ENCODE measurements at places on chromosomes 4 and X.
A peak's percentile ranks its signal among the peaks of the same experiment; 100 is the strongest.

- no peak for DNase-seq
Measured at GRCh38 chr4:92606227-92606626, 302.5 kb downstream of the GRID2 start.

- no peak for DNase-seq
Measured at GRCh38 chrX:17164941-17165340, 210.1 kb upstream of the NHS start.

DNA sequence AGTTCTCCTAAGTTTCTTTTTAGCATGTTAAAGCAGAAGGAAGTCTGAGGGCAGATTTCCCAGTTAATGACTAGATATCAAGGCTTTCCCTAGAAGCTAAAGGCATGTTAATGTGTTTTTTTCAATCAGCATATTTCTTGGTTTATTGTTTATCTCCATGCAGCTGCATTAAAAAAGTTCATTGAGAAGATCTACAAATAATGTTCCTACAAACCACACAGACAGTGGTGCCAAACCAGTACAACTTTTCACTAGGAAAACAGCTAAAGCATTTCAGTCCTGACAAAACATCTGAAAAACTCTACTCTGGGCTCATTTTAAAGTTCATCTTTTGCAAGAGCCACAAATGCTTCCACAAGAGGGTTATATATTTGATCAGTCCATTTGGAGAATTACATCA, 320.0 kb downstream of the ADGRL3 start:
- DNase-seq = no peak

DNA sequence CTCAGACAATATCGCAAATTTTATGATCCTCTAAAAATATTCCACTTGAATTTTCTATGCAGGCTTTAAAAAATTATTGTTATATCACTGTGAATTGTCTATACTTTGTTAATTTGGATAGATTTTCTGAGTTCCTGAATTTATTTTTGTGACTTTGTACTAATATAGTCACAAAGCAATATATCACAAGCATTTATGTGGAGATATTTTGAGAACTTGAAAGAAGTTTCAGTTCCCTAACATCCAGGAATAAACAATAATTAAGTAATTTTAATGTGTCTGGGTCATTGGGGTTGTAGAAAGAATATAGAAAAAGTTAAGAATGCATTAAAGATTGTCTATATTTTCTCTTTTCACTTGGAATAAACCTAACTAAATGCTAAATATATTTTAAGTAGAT, 32.0 kb downstream of the CXCL8 start:
- no peak for DNase-seq

DNA sequence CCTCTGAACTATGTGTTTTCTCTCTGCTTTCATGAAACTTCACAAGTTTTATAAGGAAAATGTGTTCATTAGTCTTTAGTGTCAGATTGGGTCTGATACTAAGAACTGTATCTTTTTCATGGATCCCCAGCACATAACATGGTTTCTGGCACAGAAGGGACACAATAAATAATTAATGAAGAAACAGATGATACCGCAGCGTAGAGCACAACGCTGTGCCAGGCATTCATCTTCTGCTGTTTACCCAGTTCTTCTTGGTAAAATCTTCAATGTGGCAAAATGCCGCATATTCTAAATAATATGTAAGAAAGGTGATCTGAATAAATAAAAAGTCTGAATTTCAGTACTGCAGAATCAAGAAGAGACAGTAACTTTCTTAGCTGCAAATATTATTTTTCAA, 12.3 kb downstream of the SCARB2 start:
- DNase-seq = no peak

DNA sequence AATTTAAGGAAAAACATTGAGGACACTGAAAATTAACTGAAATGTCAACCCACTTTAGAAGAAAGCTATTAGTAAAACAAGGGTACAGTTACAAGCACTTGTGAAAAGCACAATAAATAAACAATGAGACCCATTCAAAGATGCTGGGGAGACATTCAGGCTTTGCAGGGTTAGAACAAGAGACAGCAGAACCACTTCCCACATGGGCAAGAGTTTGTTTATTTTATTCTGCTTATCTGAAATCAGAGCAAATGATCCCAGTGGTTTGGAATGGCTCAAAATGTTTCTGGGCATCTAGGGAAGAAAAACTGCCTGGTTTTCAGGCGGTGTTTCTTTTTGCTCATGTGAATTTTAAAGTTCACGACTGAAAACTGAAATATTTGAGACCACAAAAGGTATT, 42.4 kb downstream of the PPP3CA start:
- peak; percentile 63 for DNase-seq

GRCh38 chrX:31252133-31252532, 180.3 kb upstream of the FTHL17 start:
- no peak for DNase-seq
